CD14-positive monocyte (primary cell): ENCODE measurements at places on chromosomes 7 and 10.
A peak's percentile ranks its signal among the peaks of the same experiment; 100 is the strongest.

DNA sequence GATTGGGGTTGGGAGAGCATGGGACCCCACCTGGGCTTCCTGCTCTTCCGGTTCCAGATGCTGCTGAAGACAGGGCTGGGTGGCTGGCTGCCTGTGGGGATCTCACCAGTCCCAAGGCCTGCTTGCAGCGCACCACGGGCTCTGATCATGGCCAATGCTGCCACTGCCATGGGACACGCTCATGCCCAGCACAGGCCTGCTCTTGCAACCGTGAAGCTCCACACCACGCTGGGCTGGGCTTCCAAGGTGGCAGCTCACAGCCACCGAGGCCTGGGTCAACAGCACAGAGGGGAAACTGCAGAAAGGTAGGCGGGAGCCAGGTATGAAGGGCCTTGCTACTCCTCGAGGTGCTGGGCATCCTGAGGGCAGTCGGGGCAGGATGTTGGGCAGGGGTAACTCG lies 72.1 kb upstream of the LRRC18 start:
- DNase-seq: no peak
- no peaks in the 10 kb centered on the region for H3K27me3 ChIP-seq
- H3K27ac ChIP-seq: no peak overlapping the region
- peaks cover 13% of the 10 kb centered on the region for H3K4me1 ChIP-seq

- no peak overlapping the region for H3K4me3 ChIP-seq
- H3K36me3 ChIP-seq: no peaks in the 10 kb centered on the region
- H3K27ac ChIP-seq: no peak overlapping the region
- no peaks in the 10 kb centered on the region for H3K27me3 ChIP-seq
- peaks cover 15% of the 10 kb centered on the region for H3K4me1 ChIP-seq
- DNase-seq: no peak
Measured at GRCh38 chr10:114498413-114499111, 94.3 kb upstream of the AFAP1L2 start.

DNA sequence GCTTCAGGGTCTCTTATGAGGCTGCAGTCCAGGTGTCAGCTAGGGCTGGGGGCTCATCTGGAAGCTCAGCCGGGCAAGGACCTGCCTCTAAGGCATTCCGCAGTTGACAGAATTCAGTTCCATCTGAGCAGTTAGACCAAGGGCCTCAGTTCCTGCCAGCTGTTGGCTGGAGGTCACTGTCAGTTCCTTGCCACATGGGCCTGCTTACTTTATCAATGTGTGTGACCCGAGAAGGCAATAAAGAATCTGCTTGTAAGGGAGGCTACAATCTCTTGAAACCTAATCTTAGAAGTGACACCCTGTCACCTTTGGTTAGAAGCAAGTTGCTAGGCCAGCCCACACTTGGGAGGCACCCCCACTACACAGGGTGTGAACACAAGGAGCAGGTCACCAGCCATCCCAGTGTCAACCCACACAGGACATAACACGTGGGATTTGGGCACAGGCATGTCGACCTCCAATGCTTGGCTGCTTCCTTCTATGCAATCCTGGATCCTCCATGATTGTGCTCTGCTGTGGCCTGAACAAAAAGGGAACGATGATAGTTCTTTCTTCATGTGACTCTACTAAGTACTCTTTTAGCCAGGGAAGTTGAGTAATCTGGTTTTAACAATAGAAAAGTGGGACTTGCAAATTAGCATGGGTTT lies 41.8 kb downstream of the MTURN start:
- H3K36me3 ChIP-seq: no peaks in the 10 kb centered on the region
- peak overlapping the region; percentile 94 for H3K27ac ChIP-seq
- H3K27me3 ChIP-seq: no peaks in the 10 kb centered on the region
- H3K4me1 ChIP-seq: peaks cover 50% of the 10 kb centered on the region
- H3K4me3 ChIP-seq: peak overlapping the region; percentile 51

- no peaks in the 10 kb centered on the region for H3K36me3 ChIP-seq
- no peak overlapping the region for H3K27ac ChIP-seq
- no peak overlapping the region for H3K4me3 ChIP-seq
Measured at GRCh38 chr7:157558061-157558460, 221.3 kb downstream of the DNAJB6 start.

GRCh38 chr7:91165846-91166230 lies 98.4 kb upstream of the FZD1 start:
- no peaks in the 10 kb centered on the region for H3K36me3 ChIP-seq
- H3K27ac ChIP-seq: peak overlapping the region; percentile 86
- no peak for DNase-seq
- peaks cover 25% of the 10 kb centered on the region for H3K4me1 ChIP-seq

DNA sequence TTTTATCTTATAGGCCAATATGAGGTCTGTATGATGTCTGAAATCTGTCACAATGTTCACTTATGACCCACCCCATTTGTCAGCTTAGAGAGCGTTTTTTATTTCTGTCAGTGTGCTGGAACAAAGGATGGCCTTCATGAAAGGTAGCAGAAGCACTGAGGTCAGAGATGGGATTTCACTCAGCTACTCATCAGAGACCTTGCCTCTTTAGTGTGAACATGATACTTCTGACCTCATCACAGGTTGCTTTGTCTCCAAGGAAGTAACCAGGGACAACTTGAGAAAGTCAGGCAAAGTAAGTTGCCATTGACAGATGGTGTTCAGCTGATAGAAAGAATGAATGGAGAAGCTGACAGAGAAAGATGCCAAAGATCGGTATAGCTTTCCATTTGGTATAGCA lies 16.3 kb downstream of the YAE1 start:
- H3K27me3 ChIP-seq: no peaks in the 10 kb centered on the region
- no peak overlapping the region for H3K4me3 ChIP-seq
- H3K4me1 ChIP-seq: no peaks in the 10 kb centered on the region
- DNase-seq: no peak
- no peak overlapping the region for H3K27ac ChIP-seq

DNA sequence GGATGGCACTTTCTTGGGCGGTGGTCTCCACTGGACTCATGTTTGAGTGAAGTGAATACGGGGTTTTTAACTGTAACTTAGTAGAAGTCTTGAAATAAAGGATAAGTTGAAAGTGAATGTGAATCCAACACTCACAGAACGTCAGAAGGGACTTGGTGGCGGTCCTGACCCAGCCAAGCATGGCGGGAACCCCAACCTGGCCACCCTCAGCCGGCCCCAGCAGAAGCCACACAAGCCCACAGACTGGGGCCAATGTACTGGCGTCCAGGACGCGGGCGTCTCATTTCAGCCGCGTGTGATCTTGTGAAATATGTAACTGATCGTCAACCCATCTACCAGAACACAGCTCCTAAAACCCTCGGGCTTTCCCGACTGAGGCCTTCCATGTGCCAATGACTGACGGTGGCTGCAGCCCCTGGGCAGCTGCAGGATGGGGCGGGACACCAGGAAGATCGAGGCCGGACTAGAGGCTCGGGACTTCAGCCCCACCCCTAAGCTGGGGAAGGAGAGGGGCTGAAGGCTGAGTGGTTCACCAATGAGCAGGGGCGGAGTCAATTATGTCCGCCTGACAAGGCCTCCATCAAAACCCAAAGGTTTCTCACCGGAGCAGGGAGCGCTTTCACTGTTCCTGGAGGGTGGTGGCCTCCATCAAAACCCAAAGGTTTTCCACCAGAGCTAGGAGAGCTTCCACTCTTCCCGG lies 161.5 kb downstream of the MAD1L1 start:
- H3K27ac ChIP-seq: no peak overlapping the region
- DNase-seq: no peak
- no peak overlapping the region for H3K4me3 ChIP-seq
- peaks cover 18% of the 10 kb centered on the region for H3K36me3 ChIP-seq
- peaks cover 7% of the 10 kb centered on the region for H3K4me1 ChIP-seq

DNA sequence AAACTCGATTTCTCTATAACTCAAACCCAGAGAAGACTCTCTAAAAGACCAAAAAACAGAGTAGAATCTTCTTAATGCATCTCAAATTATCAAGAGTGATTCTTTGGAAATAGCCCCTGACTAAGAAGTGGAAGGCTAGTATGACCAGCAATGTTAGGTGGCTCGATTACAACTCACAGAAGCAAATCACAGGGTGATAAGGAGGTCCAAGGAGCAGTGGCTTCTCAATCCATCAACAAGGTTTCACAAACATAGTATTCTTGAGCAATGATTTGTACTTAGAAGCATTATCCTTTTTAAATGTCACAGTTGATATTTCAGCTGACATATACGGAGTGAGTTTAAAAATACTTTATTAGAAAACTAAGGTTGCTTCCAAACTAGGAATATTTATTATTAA lies 127.7 kb downstream of the CNOT4 start:
- H3K27ac ChIP-seq: no peak overlapping the region
- no peaks in the 10 kb centered on the region for H3K27me3 ChIP-seq
- H3K36me3 ChIP-seq: peaks cover 11% of the 10 kb centered on the region
- DNase-seq: no peak

- no peaks in the 10 kb centered on the region for H3K36me3 ChIP-seq
- H3K27me3 ChIP-seq: no peaks in the 10 kb centered on the region
- H3K4me3 ChIP-seq: no peak overlapping the region
- H3K4me1 ChIP-seq: no peaks in the 10 kb centered on the region
Measured at GRCh38 chr10:4316161-4316810, 509.7 kb upstream of the AKR1E2 start.

GRCh38 chr10:12438919-12439692 lies 89.8 kb downstream of the CAMK1D start:
- no peaks in the 10 kb centered on the region for H3K27me3 ChIP-seq
- H3K4me3 ChIP-seq: no peak overlapping the region
- H3K27ac ChIP-seq: no peak overlapping the region
- DNase-seq: no peak
- H3K36me3 ChIP-seq: no peaks in the 10 kb centered on the region
- H3K4me1 ChIP-seq: no peaks in the 10 kb centered on the region

DNA sequence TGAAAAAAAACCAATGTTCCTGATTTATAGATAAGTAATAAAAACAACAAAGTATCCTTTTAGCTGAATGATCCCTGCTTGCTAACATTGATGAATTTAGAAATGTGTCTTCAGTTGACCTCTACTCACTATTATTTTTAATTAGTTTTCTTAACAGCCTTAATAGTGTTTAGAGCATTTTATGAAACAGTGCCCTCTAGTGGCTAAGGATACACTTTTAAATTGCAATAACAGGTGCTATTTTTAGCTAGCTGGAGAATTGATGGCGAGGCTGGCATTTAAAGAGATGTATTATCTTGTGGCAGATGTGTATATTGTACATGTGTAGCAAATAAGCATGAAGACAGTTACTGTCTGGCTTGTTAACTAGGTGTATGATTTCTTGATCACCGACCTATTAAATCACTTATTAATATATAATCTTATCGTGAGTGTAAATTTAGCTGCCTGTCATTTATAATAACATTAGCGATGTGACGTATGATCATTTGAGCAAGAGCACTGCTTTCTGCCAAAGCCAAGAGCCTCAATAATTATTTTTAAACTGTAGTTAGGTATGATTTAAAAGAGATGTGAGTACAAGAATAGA lies 451.9 kb downstream of the DPP6 start:
- H3K4me1 ChIP-seq: no peaks in the 10 kb centered on the region
- no peak overlapping the region for H3K4me3 ChIP-seq
- no peaks in the 10 kb centered on the region for H3K27me3 ChIP-seq
- DNase-seq: no peak
- H3K36me3 ChIP-seq: no peaks in the 10 kb centered on the region

DNA sequence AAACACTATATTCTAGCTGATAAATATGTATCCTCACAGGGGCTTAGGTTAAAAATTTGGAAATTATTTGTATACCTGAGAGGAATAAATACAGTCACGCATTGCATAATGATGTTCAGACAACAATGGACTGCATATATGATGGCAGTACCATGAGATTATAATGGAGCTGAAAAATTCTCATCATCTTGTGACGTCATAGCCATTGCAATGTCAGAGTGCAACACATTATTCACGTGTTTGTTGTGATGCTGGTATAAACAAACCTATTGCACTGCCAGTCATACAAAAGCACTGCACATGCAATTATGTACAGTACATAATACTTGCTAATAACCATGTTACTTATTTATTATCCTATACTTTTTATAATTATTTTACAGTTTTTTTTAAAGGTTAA lies 31.4 kb downstream of the STEAP1B start:
- H3K36me3 ChIP-seq: no peaks in the 10 kb centered on the region
- no peak for DNase-seq
- no peak overlapping the region for H3K27ac ChIP-seq
